ENCODE measurements at places on chromosomes 12 and 14.

DNA sequence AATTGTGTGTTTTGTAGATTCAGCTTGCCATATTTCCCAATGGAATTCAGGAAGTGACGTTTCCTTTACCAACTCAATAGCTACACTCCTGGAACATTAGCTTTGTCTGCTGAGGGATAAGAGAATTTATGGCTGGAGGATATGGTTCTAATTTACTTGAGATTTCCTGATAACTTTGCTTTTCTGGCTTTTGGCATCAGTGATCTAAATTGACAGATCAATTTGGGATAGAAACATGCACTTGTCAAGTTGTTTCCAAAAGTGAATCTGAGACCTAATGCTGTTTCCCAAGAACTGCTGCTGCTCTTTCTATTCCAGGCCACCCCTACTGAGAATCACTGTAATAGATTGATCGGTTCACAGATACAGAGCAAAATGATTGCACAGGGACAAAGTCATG, 43.2 kb downstream of the MGAT4C start:
- DNase-seq, result no peak

DNA sequence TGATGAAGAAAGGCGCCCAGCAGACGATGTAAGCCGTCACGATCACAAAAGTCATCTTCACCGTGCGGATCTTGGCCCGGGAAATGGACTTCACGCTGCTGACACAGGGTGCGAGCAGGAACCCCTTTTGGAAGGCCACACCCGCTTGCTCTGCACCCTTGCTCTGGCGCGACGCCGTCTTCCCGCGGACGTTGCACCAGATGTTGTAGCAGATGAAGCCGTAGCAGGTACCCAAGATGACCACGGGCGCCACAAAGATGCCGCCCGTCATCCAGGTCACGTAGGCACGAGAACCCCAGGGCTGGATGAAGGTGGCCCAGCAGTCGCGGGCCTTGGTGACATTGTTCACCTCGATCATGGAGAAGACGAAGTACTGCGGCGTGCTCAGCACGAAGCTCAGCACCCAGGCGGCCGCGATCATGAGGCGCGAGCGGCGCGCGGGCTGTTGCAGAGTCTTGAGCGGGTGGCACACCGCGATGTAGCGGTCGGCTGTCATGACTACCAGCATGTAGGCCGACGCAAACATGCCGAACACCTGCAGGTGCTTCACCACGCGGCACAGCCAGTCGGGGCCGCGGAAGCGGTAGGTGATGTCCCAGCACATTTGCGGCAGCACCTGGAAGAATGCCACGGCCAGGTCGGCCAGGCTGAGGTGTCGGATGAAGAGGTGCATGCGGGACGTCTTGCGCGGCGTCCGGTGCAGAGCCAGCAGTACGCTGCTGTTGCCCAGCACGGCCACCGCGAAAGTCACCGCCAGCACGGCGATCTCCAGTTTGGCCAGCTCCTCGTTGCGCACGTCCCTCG, 890 bp downstream of the AVPR1A start:
- no peak for DNase-seq

GRCh38 chr12:82835217-82835616, 148.5 kb downstream of the TMTC2 start:
- no peak for DNase-seq

GRCh38 chr14:69827560-69827959, 30.5 kb upstream of the SLC10A1 start:
- no peak for DNase-seq

- no peak for DNase-seq
These were observed 51.4 kb downstream of the FGD4 start for GRCh38 chr12:32450768-32451167.

DNA sequence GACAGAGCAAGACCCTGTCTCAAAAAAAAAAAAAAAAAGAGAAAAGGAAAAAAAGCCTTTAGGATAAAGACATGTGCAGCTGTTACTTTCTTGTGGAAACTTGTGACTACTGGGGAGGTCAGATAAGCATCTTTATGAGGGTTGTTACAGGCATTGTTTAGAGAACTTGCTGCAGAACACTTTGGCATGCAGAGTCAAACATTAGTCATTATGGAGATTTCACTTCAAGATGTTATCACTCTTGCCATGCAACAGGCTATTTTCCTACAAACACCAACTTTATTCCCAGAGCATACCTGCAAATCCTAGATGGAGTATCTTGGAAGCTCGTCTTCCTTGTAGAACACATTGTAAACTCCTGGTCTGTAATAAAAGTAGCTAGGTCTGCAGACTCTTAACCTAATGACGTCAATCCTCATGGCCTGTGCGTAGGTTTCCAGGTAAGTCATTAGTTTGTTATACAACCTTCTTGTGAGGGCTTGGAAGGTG, 36.3 kb upstream of the WDR89 start:
- DNase-seq, result no peak

GRCh38 chr12:99119449-99119848, 474.4 kb downstream of the APAF1 start:
- DNase-seq, result no peak

- DNase-seq, result no peak
These were observed 1104.3 kb downstream of the BCL11B start for GRCh38 chr14:98167705-98168104.

DNA sequence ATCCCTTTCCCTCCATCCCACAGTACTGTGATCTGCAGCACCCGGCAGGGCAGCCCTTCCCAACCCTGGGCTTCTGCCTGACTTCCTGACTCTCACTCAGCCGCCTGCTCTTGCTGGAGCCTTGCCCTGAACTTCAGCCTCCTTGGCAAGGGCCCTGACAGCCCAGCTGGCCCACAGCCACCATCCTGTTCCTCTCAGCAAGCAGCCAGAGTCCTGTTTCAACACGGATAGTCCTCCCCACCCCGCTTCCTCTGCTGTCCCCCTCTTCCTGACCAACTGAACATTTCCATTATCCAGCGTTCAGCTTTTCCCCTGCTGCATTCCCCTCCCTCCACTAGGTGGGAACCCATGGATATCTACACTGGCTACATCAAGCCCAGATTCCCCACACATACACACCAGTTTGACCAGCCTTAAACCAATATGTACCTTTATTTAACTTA, 74.0 kb upstream of the MDM1 start:
- no peak for DNase-seq

GRCh38 chr12:114512351-114512750, 106.4 kb upstream of the TBX5 start:
- no peak for DNase-seq

DNA sequence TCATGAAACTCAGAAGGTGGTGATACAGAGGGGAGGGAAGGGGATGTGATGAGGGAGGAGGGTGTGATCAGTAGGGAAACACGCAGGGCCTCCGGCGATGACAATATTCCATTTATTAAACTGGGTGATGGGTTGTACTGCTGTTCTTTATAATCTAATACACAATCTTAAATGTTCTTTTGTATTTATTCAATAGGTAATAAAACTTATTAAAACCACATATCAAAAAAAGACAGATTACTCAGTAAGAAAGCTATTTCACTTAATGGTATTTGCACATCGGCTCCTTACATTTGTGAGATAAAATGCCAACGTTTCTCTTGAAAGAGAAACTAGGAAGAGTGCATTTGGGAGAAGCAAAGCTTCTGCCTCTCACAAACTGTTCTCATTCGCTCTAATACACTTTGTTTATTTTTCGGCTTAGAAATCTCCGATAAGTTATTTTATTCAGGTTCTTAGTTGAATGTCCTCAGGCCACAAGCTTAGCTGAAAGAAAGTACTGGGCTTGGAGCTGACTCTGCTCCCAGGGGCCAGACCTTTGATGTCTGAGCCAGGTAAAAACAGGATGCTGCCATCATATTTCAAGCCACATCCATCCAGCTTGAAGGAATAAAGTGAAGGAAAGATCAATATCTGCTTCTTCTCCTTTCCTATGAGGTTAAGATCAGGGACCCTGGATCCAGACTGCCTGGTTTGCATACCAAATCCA, 17.5 kb downstream of the STON2 start:
- DNase-seq, result no peak

- DNase-seq, result no peak
These were observed 4.1 kb downstream of the CYP46A1 start for GRCh38 chr14:99688210-99688581.

GRCh38 chr12:25054076-25054782, 105.3 kb upstream of the BCAT1 start:
- no peak for DNase-seq

- no peak for DNase-seq
These were observed 2.3 kb upstream of the CEBPE start for GRCh38 chr14:23121361-23121771.

GRCh38 chr12:49295082-49295936, at the start of gene PRPH:
PRPH (plus strand) TSS chr12:49295147; CDS start chr12:49295201, 54 bp downstream.
- no peak for DNase-seq

GRCh38 chr14:98725191-98725590, 546.8 kb downstream of the BCL11B start:
- no peak for DNase-seq

GRCh38 chr12:28620281-28620680, 430.0 kb downstream of the CCDC91 start:
- DNase-seq, result no peak

DNA sequence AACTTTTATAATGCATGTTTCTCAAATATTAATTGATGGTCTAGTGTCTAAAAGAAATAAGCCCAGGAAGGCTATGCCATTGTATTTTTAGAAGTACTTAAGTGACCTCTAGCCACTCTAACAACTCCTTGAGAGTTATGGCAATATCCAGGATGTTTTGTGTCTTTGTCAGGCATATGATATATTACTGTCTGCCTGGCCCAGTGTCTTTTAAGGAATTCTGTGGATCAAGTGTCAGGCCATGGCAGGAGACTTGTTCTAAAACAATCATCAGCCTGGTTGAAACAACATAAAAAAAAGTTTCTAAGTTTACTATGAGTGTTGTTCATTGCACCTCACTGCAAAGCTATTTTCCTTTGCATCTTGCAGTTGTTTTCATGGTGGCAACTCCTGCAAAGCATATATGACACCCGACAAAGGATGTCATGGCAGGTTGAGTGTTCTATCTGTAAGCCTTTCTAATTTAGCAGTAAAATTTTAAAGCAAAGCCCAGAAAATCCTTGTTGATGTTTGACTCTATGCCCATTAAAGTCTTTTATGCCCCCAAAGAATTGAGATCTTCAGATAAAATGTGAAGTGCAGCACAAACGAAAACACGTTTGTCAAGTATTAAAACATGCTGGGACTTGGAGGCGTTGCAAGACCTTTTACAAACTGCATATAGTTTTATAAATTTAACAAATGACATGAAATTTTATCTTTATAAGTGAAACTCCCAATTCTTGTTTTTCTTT, 89.5 kb upstream of the SLC38A2 start:
- DNase-seq, result no peak

- DNase-seq, result no peak
These were observed 145.3 kb downstream of the SLC38A4 start for GRCh38 chr12:46680506-46680905.

- DNase-seq, result no peak
These were observed 26.9 kb downstream of the MOK start for GRCh38 chr14:102277874-102278630.

- DNase-seq, result no peak
These were observed 28.9 kb upstream of the TSPAN8 start for GRCh38 chr12:71186571-71187288.

GRCh38 chr12:6354495-6355393, 12.9 kb upstream of the TNFRSF1A start:
- DNase-seq, result no peak

DNA sequence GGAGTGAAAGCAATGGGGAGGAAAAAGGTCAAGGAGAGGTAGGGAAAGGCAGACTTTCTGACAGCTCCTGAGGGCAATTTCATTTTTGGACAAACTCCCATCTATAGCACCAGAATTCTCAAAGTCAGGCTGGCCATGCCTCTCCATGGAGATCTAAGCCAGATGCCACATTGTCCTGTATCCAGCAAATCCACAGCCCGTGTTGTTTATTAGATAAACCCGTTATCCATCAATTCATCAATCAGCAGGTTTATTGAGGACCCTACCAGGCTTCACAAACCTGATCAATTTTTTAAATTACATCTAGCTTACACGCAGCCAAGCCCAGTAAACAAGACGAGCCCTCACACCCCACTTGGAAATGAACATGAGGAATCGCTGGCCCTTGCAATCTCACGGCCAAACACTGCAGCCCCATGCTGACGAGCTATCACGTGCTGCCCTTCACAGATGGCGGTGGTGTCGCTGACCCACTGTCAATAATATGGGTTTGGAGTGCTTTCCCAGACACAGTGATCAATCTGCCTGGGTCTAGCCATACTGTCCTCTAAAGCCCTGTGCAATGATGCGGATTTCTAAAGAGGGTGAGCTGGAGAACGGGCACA, 332.9 kb downstream of the DPF3 start:
- no peak for DNase-seq

- DNase-seq, result no peak
These were observed 27.4 kb downstream of the SINHCAF start for GRCh38 chr12:31298515-31298910.

- DNase-seq, result no peak
These were observed 67.2 kb downstream of the CCDC88C start for GRCh38 chr14:91350483-91350812.

- DNase-seq, result no peak
These were observed 134.0 kb upstream of the GSC start for GRCh38 chr14:94903883-94904282.

DNA sequence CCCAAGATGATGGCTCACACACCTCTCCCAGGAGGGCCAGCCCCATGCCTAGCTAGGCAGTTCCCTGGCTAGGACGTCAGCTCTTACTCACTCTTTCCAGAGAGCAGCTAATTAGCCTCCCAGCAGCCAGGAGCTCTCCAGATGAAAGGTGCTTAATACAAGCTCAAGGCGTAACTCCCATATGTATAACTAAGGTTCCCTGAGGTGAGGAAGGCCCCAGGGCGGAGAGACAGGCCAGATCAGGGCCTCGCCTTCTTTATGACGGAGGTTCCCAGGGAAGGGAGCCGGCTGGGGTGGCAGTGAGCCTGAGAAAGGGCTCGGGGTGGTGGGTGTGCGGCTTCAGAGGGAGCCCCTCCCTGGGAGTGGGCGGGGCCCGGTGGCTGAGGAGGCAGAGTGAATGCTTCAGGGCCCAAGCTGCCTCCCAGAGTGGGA, 26.4 kb upstream of the ZFP36L1 start:
- DNase-seq, result no peak

DNA sequence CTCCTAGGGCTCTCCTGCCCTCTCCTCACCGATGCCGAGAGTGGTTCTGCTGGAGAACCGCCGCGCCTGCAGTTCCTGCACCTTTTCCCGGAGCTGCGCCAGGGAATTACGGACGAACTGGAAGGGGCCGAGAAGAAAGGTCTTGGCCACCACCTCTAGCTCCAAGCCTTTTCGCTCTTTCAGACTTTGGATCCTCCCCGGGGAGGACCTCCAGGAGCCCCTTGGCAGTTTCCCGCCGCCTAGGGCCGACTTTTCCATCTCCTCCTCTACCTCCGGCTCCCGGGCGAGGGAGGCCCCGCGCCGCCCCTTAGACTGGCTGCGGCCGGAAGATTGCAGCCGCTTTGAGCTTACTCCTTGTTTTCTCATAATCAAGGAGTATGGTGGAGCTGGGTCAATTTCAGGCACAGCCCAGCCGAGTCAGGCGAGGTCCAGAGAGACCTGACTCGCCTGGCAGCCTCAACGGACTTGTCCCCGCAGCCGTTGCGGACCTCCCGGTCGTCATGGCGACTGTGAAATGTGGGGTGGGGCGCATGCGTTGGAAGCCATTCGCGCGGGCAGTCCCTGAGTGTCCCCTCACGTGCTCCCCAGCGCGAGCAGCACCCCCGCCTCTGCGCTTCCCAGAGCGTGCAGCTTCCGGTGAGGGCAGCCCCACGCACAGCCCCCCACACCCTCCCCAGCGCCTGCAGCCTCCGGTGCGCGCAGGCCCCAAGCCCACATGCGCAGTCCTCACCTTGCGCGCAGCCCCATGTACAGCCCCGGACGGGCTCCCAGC, at the start of gene DPY19L2:
DPY19L2 (minus strand) TSS at position 466 of the 772 bp plus-strand sequence; CDS start at position 366, 100 bp downstream.
- DNase-seq, result no peak

- no peak for DNase-seq
These were observed 52.2 kb upstream of the PLBD1 start for GRCh38 chr12:14619741-14620501.
